CD4-positive, alpha-beta T cell treated with Interleukin-17A for 4 hours (primary cell): ENCODE measurements at places on chromosomes 7 and 10.

DNA sequence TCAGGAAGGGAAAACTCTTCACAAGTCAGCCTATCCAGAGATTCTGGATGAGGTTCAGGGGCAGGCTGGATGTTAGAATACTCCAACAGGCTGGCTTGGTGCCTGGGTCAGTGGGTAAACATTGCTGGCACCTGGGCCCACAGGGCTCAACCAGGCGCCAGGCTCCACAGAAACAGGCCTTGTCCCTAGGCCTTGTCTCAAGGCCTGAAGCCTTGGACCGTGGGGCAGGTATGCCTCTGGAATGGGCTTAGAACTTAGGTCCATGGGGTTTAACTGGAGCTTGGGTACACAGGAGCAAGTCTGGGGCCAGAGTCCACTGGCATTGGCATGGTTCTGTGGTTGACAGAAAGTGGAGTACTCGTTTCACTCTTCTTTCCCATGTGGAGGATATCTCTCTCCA is 263.0 kb upstream of the ETV1 start:
- no peak for DNase-seq

GRCh38 chr10:127971963-127972615 is 65.2 kb downstream of the PTPRE start:
- DNase-seq = no peak

DNA sequence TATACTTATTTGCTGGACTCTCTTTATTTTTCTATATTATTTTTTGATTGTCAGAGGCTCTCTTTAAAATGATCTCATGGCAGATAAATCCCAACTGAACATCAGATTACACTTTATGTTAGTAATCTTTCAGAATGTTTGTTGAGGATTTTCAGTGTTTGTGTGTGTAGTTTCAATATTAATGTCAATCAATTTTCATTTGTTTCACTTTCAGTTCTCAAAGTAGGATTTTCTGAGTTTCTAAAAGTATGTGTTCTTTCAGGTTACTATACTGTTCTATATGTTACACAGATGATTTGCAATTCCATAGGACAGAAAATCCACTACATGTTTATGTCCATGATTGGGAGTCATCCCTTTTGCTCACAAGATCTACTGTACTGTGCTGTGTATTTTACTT is 311.9 kb upstream of the POT1 start:
- no peak for DNase-seq

DNA sequence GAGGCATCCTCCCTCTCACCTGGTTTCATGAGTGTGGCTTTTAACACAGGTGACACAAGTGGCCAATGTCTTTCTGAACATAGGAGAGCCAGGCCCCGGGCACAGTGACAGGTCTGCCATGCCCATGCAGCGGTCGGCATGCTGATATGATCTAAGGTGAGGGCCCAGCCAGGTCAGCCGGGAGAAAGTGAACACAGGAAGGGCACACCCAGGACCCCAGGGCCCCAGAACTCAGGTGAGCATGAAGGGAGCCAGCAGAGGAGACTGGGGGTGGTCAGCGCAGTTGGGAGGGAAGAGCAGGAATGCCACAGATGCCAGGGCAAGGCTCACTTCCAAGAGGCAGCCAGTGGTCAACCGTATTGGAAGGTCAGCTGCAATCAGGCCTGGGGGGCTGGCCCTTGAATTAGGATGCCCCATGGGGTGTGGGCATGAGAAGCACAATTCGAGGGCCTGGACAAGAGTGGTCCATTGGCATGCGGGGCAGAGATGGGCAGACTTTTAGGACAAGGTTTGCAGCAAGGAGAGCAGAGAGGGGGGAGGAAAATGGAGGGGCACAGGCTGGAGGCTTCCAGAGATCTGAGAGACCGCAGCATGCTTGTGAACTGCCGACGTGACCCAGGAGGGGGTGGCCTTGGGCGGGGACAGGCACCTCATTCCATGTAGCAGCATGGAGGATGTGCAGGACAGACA is 3.9 kb upstream of the INPP5A start:
- DNase-seq = no peak

GRCh38 chr10:127998501-127999144 is 91.7 kb downstream of the PTPRE start:
- DNase-seq = no peak

GRCh38 chr7:151930026-151930653 is 26.1 kb upstream of the GALNTL5 start:
- DNase-seq = no peak

DNA sequence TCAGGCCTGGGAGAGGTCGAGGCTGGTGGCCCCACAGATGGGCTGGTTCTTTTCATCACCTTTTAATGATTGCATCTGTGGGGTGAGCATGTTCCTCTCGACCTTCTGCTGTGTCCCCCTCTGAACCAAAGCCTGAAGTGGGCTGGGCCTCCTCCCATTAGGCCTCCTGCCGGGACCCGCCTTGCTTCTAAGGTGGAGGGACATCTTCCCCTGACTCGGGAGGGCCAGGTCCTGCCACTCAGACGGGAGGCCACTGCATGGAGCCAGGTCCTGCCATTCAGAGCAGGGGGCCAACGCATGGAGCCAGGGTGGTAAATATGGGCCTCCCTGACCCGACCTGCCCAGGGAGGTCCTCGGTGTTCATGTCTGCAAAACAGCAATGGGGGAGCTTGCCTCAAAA is 188.4 kb downstream of the EBF3 start:
- DNase-seq = no peak

GRCh38 chr7:101160910-101161309 is 4.5 kb downstream of the VGF start:
- DNase-seq = no peak

GRCh38 chr10:33476757-33477273 is 142.3 kb upstream of the NRP1 start:
- no peak for DNase-seq

GRCh38 chr10:95661818-95662217 is 5.3 kb upstream of the ALDH18A1 start:
- DNase-seq = no peak

GRCh38 chr7:30927559-30927958 is 15.9 kb downstream of the AQP1 start:
- no peak for DNase-seq

- no peak for DNase-seq
Observed at GRCh38 chr7:28199021-28199510, 18.5 kb upstream of the JAZF1 start.

- DNase-seq = no peak
Observed at GRCh38 chr7:35253710-35254495, at the start of gene TBX20. TBX20 (minus strand) TSS chr7:35254100; CDS start chr7:35253620, 480 bp downstream.

GRCh38 chr10:86724445-86724844 is 32.0 kb upstream of the BMPR1A start:
- DNase-seq = no peak

GRCh38 chr7:75688200-75689136 is 50.3 kb downstream of the HIP1 start:
- no peak for DNase-seq

- DNase-seq = peak; percentile 59
Observed at GRCh38 chr10:71212318-71213126, at the start of gene UNC5B. UNC5B (plus strand) TSS chr10:71212570; CDS start chr10:71212986, 416 bp downstream.

GRCh38 chr10:44966129-44966815 is 6.7 kb downstream of the RASSF4 start:
- DNase-seq = no peak

DNA sequence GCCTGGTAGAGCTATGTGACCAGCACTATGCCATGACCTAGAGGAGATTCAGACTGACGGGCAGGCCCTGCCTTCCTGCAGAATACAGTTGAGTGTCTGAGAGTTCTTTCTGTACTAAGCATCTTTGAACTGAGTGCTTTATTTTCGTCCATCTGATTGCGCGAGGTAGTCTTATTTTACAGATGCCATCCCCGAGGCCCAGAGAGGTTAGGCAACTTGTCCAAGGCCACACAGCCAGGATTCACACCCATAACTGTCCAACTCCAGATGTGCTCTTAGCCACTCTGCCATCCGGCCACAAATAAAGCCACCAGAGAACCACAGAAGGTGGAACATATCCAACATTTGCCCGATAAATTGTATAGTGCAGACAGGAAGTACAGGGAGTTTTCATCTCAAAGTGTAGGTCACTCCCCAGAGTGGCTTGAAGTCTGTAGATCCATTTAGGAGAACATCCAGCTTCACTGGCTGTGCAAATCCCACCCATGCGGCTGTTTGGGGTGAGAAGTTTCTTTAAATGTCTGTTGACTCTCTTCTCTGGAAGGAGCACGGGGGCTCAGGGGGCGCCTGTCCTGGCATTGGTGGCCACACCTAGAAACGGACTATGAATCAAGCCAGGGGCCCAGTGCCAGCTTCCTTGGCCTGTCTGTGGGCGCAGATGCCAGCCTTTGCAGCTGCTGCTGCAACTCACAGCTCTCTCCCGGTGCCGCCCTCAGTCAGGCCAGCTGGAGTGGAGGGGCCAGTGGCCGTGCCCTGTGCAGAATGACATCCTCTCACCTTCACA is 11.1 kb downstream of the CHST3 start:
- no peak for DNase-seq

DNA sequence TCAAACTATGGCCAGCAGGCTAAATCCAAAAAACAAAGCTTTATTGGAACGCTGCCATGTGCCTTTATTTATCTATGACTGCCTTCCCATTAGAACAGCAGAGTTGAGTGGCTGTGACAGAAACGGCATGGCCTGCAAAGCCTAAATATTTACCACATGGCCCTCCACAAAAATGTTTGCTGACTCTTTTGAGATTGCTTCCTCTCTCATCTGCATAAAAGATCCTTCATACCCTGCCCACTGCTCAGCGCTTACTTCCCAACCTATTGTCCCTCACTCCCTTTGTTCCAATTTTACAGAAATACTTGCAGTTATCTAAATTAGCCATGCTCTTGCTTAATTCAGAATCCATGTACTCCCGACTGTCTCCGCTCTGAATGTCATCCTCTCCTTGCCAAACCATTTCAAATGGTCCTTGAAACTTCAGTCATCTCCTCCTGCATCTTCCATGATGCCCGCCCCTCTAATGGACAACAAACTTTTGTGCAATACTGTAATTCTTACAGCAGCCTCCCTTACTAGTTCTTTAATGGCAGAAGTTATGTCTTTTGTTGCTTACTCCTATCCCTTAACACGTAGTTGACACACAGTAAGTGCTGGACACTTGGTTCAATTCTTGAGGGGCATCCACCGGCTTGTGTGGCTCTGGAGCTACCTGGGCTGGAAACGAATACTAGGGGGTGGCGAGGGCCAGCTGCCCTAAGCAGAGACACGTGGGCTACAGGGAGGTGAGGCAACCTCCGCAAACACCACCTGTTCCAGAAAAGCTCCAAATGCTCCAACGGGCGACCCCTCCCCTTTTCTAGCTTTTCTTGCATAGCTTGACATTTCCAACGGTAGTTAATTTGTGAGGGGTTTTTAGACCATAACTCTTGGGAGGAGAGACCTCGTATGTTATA is 832 bp downstream of the XRCC2 start:
- DNase-seq = no peak

- DNase-seq = no peak
Observed at GRCh38 chr7:53302496-53303246, 267.2 kb downstream of the POM121L12 start.

DNA sequence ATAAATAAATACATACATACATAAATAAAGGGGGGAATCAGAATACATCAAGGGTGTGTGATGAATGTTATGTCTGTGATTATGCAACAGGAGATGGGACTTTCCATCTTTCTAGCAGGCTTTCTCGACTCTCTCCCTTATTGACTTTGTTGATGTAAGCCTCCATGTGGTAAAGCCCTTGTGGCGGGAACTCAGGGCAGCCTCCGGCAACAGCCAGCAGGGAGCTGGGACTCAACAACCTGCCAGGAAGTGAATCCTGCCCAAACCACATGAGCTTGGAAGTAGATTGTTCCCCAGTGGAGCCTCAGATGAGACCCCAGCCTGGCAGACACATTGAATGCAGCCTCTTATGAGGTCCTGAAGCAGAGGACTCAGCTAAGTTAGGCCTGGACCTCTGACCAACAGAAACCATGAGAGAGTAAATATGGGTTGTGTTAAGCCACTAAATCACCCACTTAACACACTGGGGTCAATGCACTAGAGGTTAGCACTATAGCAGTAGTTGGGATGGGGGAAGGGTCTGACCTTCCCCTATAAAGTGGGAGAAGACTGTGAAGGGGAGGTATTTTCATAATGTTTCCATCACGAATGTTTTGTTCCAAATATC is 104.0 kb downstream of the JCAD start:
- DNase-seq = no peak

DNA sequence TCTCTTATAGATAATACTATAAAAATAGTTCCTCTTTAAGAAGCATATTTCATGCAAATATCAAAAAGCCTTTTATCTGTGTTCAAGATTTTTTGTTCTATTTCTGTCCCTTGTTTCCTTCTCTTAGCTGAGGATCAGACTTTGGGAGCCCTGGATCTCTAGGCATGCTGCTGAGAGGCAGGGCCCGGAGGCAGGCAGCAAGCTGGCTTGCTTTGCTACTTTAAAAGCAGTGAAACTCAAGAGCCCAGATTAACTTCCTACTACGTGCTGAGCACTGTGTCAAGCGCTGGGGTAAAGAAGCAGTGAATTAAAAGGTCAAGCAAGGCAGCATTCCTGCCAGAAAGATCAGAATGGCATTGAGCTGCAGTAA is 31.0 kb upstream of the ARID5B start:
- no peak for DNase-seq

- DNase-seq = no peak
Observed at GRCh38 chr10:124595143-124595883, 133.7 kb downstream of the LHPP start.

DNA sequence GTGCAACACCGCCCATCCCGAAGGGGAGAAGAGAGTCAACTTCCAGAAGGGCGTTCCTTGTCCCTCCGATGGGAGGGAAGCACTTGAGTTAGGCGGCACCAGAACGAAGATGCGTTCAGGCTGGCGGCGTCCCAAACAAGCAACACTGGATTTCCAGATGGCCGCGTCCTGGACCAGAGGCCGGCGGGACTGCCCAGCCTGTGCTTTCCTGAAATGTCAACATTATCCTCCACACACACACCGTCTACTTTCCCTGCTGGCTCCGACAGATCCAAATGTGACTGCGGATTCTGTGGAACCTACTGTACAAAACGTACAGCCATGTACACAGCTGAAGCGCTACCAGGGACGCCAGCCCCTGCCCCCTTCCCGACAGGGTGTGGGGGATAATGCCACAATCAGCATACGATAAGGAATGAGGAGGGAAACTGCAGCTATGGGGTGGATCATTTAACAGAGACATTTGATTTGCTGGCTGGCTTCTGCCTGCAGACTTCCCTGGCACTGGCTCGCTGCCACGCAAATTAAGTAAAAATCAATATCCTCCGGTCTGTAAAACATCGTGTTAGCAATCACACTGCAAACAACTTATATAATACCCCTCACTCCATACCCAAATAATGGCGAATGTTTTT is 82.1 kb downstream of the ZRANB1 start:
- DNase-seq = no peak
